Suprapubic skin (tissue), 4 donors: ENCODE measurements at places on chromosomes 1 and 21.

GRCh38 chr1:226003502-226004170 is 4.5 kb upstream of the SDE2 start:
- DNase-seq, result no peak

- no peak for DNase-seq
These were observed 12.4 kb downstream of the RIPK4 start for GRCh38 chr21:41754479-41754891.

DNA sequence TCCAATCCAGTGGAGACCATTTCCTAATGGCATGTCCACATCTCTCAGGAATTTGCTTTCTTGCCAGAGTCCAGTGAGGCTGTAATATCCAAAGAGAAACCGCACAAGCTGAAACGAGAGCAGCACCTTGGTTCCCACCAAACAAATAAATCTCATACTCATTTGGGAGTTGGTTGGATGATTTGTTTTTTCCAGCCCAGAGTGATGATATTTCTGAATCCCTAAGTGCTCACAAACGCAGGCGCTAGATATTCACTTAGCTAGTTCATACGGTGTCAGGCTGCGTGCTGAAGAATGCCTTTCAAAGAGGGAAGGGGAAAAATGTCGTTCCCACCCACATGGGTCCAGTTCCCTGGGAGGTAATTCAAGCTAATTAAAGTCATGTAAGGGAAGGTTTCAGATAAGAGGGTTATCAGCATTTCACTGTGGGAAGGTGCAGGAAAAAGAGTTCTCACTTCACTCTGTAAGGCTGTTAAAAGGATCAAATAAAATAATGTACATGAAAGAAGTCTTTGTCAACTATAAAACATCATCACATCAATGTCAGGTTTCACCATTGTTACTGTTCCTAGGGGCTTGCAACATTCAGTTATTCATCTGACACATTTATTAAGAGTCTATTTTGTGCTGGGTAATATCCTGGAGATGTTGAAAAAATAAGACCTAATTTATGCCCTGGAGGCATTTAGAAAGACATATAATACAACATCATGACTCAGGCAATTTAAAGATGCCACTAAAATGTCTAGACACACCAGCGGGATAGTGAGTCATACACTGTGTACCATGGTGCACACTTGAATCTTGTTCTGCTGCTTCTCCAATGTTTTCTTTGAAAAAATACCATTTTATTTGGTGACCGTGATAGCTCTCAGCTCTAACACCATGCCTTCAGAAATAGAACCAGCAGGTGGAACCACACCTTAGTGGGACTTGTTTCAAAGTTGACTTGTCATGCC is 19.3 kb downstream of the DPT start:
- DNase-seq, result no peak

GRCh38 chr1:231000639-231001038 is 21.7 kb downstream of the ARV1 start:
- no peak for DNase-seq

GRCh38 chr1:26016258-26016952 is 5.2 kb upstream of the EXTL1 start:
- no peak for DNase-seq

- no peak for DNase-seq
These were observed 20.2 kb upstream of the HTR1D start for GRCh38 chr1:23237508-23237907.

GRCh38 chr1:184724843-184725242 is 29.8 kb downstream of the EDEM3 start:
- DNase-seq, result no peak

DNA sequence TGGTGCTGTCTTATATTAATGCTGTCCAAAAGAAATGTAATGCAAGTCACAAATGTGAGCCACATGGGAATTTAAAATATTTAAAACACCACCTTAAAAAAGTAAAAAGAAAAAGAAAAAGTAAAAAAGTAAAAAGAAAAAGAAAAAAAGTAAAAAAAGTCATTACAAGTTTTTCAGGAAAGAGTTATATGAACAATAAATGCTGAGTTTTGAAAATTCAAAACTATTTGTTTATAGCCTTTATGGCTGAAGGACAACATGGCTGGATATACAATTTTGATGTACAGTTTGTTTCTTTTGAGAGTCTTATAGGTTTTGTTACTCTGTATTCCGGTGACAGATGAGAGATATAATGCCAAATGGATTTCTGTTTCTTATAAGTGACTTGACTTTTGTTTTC is 29.1 kb downstream of the GPR88 start:
- no peak for DNase-seq

DNA sequence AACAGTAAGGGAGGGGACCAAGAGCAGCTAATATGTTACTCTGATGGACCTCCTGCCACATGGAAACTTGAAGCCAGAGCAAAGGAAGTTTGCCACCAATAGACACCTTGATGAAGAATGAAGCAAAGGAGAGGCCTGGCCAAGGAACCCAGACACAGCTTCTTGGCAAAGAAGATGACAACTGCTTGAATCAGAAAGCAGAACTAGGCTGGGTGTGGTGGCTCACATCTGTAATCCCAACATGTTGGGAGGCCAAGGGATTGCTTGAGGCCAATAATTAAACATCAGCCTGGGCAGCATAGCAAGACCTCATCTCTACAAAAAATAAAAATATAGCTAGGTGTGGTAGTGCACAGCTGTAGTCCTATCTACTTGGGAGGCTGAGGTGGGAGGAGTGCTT is 31.7 kb upstream of the CAPZB start:
- DNase-seq, result no peak
